ENCODE measurements at places on chromosomes 2 and 18. TPM values are rescaled to one million over a fixed set of nuclear protein-coding genes. Genes with fewer than 3 reads are reported as not detected.

Gene RGPD3
- polyA plus RNA-seq = 0.12 TPM

Gene VAMP8
- polyA plus RNA-seq = 355 TPM

Gene PLEKHM3
- 4.4 TPM for polyA plus RNA-seq

Gene MYCN
- not detected for polyA plus RNA-seq

Gene COL3A1
- polyA plus RNA-seq = not detected

Gene RESP18
- polyA plus RNA-seq = not detected

Gene TMEM178A
- polyA plus RNA-seq = not detected

Gene DSG3
- not detected for polyA plus RNA-seq

Gene TMEM17
- polyA plus RNA-seq = not detected

Gene HOXD12
- not detected for polyA plus RNA-seq

Gene NHEJ1
- polyA plus RNA-seq = 26.3 TPM

Gene FBXO15
- polyA plus RNA-seq = 1.3 TPM

Gene STPG4
- polyA plus RNA-seq = not detected

Gene MALL
- 0.38 TPM for polyA plus RNA-seq

Gene RFTN2
- polyA plus RNA-seq = 0.06 TPM

Gene ERICH2
- polyA plus RNA-seq = not detected

Gene GPR17
- not detected for polyA plus RNA-seq

Gene FHOD3
- not detected for polyA plus RNA-seq

Gene IL1R1
- polyA plus RNA-seq = 0.30 TPM

Gene DUSP11
- 41.0 TPM for polyA plus RNA-seq

Gene CCDC68
- not detected for polyA plus RNA-seq

Gene SERPINB5
- polyA plus RNA-seq = not detected

Gene KIAA2012
- polyA plus RNA-seq = not detected
